H1 (cell line): ENCODE measurements at places on chromosomes 12 and 14. TPM values are rescaled to one million over a fixed set of nuclear protein-coding genes. Genes with fewer than 3 reads are reported as not detected.

GRCh38 chr12:97754306-97754705, 291.7 kb downstream of the RMST start:
- no peaks in the 10 kb centered on the region for H3K27me3 ChIP-seq
- H3K36me3 ChIP-seq, result no peaks in the 10 kb centered on the region
- DNase-seq, result no peak
- no peaks in the 10 kb centered on the region for H3K4me1 ChIP-seq
- H3K4me3 ChIP-seq, result no peak overlapping the region
- H3K27ac ChIP-seq, result no peak overlapping the region

- H3K27ac ChIP-seq, result no peak overlapping the region
- no peaks in the 10 kb centered on the region for H3K27me3 ChIP-seq
- no peak for DNase-seq
- peaks cover 7% of the 10 kb centered on the region; the same call in 1 of the 2 replicates for H3K4me1 ChIP-seq
- H3K36me3 ChIP-seq, result no peaks in the 10 kb centered on the region
Measured at GRCh38 chr12:97093187-97093683, 186.2 kb downstream of the NEDD1 start.

DNA sequence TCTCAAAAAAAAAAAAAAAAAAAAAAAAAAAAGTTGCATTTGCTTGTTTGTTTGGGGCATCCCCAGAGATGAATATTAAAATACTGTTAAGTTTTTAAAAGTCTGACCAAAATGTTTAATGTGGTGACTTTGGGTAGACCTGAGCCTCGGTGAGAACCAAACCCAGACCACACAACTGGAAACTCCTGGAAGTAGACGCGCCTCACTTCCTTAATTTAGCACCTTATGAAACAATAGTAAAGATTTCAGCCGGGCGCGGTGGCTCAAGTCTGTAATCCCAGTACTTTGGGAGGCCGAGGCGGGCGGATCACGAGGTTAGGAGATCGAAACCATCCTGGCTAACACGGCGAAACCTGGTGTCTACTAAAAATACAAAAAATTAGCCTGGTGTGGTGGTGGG, 9.3 kb downstream of the NFKBIA start:
- H3K36me3 ChIP-seq, result 0 out of 2 replicates have a peak, but pooled peaks cover under 1% of the 10 kb centered on the region
- no peak overlapping the region for H3K27ac ChIP-seq
- peaks cover 6% of the 10 kb centered on the region for H3K4me1 ChIP-seq
- H3K27me3 ChIP-seq, result no peaks in the 10 kb centered on the region

- no peaks in the 10 kb centered on the region for H3K36me3 ChIP-seq
- H3K4me1 ChIP-seq, result no peaks in the 10 kb centered on the region
- peak overlapping the region; percentile 88 for H3K27ac ChIP-seq
- no peaks in the 10 kb centered on the region for H3K27me3 ChIP-seq
Measured at GRCh38 chr14:28661171-28661772, 105.3 kb upstream of the FOXG1 start.

- no peak overlapping the region for H3K4me3 ChIP-seq
- no peak for DNase-seq
- no peak overlapping the region for H3K27ac ChIP-seq
- H3K4me1 ChIP-seq, result no peaks in the 10 kb centered on the region
Measured at GRCh38 chr12:26845984-26846383, 13.0 kb upstream of the ITPR2 start.

- no peaks in the 10 kb centered on the region for H3K36me3 ChIP-seq
- no peak overlapping the region for H3K27ac ChIP-seq
- no peaks in the 10 kb centered on the region for H3K27me3 ChIP-seq
- no peaks in the 10 kb centered on the region for H3K4me1 ChIP-seq
Measured at GRCh38 chr12:71567537-71567936, 96.1 kb downstream of the ZFC3H1 start.

DNA sequence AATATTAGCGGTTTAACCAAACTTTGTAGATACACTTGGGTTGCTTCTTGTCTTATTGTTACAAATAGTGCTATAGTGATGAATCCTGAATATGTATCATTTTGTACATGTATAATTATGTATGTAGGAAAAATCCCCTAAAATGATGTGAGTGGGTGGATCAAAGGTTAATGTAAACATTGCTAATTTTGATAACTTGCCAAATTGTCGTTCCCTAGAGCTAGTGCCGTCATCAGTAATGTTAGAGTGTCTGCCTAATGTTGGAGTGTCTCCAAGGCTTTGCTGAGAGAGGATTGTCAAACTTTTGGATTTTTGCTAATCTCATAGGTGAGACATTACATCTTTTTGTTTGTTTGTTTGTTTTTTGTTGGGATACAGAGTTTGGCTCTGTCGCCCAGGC, 44.4 kb downstream of the AEBP2 start:
- no peak for DNase-seq
- H3K27ac ChIP-seq, result no peak overlapping the region
- no peak overlapping the region for H3K4me3 ChIP-seq
- peaks cover 5% of the 10 kb centered on the region for H3K4me1 ChIP-seq

GRCh38 chr12:92398565-92399309, 253.1 kb upstream of the BTG1 start:
- no peak overlapping the region for H3K4me3 ChIP-seq
- no peak for DNase-seq
- H3K27ac ChIP-seq, result no peak overlapping the region
- no peaks in the 10 kb centered on the region for H3K27me3 ChIP-seq
- H3K36me3 ChIP-seq, result no peaks in the 10 kb centered on the region

DNA sequence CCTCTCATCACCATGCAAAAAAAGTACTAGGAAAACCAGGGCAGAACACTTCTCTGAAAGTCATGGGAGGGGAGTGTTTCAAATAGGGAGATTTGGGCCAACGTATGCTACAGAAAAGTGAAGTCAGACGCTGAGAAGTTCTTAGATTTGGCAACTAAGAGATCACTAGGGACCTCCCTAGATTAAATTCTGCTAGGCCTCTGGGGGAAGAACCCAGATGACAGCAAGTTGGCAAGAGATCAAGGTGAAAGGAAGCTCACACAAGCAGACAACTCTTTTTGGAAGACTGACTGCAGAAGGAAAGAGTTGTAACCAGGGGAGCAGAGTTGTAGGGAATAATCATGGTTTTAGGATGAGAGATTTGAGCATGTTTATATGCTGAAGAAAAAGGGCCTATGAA, 20.7 kb downstream of the IQSEC3 start:
- DNase-seq, result no peak
- H3K4me3 ChIP-seq, result no peak overlapping the region
- H3K4me1 ChIP-seq, result no peaks in the 10 kb centered on the region
- no peaks in the 10 kb centered on the region for H3K36me3 ChIP-seq

DNA sequence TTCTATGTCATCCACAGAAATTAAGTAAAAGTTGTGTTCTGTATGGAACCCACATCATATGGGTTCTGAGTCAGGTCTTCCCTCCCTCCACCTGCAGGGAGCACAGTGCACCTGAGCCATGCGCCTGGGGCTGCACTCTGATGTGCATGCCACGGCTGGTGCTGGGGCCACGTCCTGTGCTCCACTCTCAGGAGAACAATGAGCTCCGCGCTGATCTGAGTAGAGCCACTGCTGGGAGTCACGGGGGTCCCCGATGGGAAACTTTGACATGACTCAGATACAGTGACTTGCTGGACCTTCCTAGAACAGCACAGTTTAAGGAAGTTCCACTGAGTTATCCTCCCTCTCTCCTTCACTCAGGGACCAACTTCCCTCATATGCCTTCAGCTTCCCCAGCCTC, 683.4 kb downstream of the TMEM121 start:
- H3K4me3 ChIP-seq, result no peak overlapping the region
- no peaks in the 10 kb centered on the region for H3K27me3 ChIP-seq
- H3K27ac ChIP-seq, result no peak overlapping the region

DNA sequence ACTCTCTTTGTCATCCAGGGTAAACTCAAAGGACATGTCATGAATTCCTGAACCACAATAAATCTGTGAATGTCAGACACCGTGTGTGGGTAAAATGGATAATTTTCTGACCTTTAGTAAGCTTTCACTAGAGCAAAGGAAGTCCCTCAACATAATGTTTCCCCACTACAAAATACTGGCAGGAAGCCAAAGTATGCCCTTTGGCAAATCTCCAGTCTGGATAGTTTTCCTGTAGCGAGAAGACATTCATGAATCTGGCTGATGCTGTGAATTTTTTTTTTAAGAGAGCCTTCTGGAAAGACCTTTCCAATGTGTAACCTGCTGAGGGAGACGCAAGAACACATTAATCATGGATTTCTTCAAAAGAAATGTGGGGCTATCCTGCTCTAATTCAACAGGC, 389.6 kb upstream of the DDHD1 start:
- H3K4me1 ChIP-seq, result no peaks in the 10 kb centered on the region
- no peak overlapping the region for H3K4me3 ChIP-seq
- DNase-seq, result no peak
- no peak overlapping the region for H3K27ac ChIP-seq
- no peaks in the 10 kb centered on the region for H3K36me3 ChIP-seq

GRCh38 chr12:64700532-64700931, 58.7 kb downstream of the GNS start:
- peaks cover 2% of the 10 kb centered on the region; the same call in 1 of the 2 replicates for H3K4me1 ChIP-seq
- H3K4me3 ChIP-seq, result no peak overlapping the region
- H3K36me3 ChIP-seq, result peaks cover 3% of the 10 kb centered on the region; the same call in 1 of the 2 replicates
- H3K27ac ChIP-seq, result no peak overlapping the region

- H3K27ac ChIP-seq, result no peak overlapping the region
- H3K4me3 ChIP-seq, result no peak overlapping the region
- H3K36me3 ChIP-seq, result no peaks in the 10 kb centered on the region
- no peak for DNase-seq
- H3K4me1 ChIP-seq, result peaks cover 23% of the 10 kb centered on the region
Measured at GRCh38 chr14:90568405-90568804, 171.6 kb downstream of the CALM1 start.

GRCh38 chr12:67928621-67929383, 60.4 kb upstream of the IFNG-AS1 start:
- H3K27me3 ChIP-seq, result no peaks in the 10 kb centered on the region
- no peak overlapping the region for H3K4me3 ChIP-seq
- DNase-seq, result no peak
- no peaks in the 10 kb centered on the region for H3K36me3 ChIP-seq

GRCh38 chr14:53599221-53599945, 357.2 kb downstream of the BMP4 start:
- H3K36me3 ChIP-seq, result no peaks in the 10 kb centered on the region
- no peaks in the 10 kb centered on the region for H3K4me1 ChIP-seq

- H3K27me3 ChIP-seq, result no peaks in the 10 kb centered on the region
- no peak overlapping the region for H3K4me3 ChIP-seq
- H3K4me1 ChIP-seq, result peaks cover 26% of the 10 kb centered on the region
- H3K27ac ChIP-seq, result no peak overlapping the region
Measured at GRCh38 chr12:11669348-11669747, 19.9 kb downstream of the ETV6 start.

GRCh38 chr14:102320033-102320660, 601 bp downstream of the ZNF839 start:
- H3K4me3 ChIP-seq, result peak overlapping the region; percentile 78
- H3K27me3 ChIP-seq, result peaks cover 4% of the 10 kb centered on the region; the same call in 1 of the 2 replicates
- 0 out of 2 replicates have a peak overlapping the region, but pooled peaks have one; percentile 29 for H3K27ac ChIP-seq
- peaks cover 9% of the 10 kb centered on the region for H3K4me1 ChIP-seq

GRCh38 chr12:6620137-6620884, 13.1 kb upstream of the CHD4 start:
- 0 out of 2 replicates have a peak overlapping the region, but pooled peaks have one; percentile 11 for H3K4me3 ChIP-seq
- peak; percentile 80 for DNase-seq
- peaks cover 7% of the 10 kb centered on the region for H3K4me1 ChIP-seq
- H3K36me3 ChIP-seq, result no peaks in the 10 kb centered on the region
- peaks cover 27% of the 10 kb centered on the region for H3K27me3 ChIP-seq

DNA sequence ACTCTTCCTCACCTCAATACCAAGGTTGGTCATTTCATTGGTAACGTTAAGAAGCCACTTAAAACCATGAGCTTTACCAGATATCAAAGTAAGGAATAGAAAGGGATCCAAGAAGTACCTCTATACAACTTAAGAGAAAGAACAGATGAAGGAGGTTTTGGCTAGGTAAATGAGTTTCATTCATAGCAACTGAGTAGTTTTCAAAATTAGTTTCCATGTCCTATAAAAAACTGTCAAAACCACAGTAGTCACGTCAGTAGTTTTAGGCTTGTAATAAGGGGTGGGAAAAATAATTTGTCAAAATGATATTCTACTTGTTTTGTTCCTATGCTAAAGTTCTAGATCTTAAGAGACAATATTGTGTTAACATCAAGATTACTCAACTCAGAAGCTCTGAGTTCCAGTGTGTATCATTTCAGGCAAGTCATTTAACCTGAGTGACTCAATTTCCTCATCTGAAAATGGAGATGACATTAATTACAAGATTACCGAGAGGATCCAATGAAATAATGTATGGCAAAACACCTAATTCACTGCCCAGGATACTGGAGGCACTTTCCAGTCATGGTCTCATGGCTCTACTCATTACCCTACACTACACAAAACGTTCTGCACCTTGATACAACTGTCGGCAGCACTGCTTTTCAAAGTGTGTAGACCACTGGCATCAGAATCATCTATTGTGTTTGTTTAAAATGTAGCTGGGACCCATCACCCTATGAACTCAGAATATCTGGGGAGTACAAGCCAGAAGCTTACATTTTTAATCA, 24.1 kb upstream of the SLC6A13 start:
- H3K4me3 ChIP-seq, result no peak overlapping the region
- no peak for DNase-seq
- no peak overlapping the region for H3K27ac ChIP-seq
- no peaks in the 10 kb centered on the region for H3K4me1 ChIP-seq
- H3K36me3 ChIP-seq, result peaks cover 18% of the 10 kb centered on the region
- H3K27me3 ChIP-seq, result no peaks in the 10 kb centered on the region

CMA1 gene
- total RNA-seq, result not detected in 2 replicates

FKBP11 gene
- 65.1 and 75.6 TPM in 2 replicates for total RNA-seq

SLC4A8 gene
- total RNA-seq, result 13.4 and 15.2 TPM in 2 replicates

COCH gene
- 30.0 and 30.8 TPM in 2 replicates for total RNA-seq

CABP1 gene
- total RNA-seq, result 7.4 and 8.5 TPM in 2 replicates

CLEC4C gene
- 0.76 TPM in 1 of 2 replicates, not detected in the other for total RNA-seq

GOLT1B gene
- total RNA-seq, result 37.4 and 38.3 TPM in 2 replicates
